ENCODE measurements at places on chromosomes 13 and 19.

GRCh38 chr13:24877531-24877930 is 113.6 kb downstream of the RNF17 start:
- DNase-seq = no peak

GRCh38 chr13:31631746-31632145 is 107.6 kb upstream of the RXFP2 start:
- DNase-seq = no peak

GRCh38 chr19:34173193-34173956 is 1.1 kb downstream of the LSM14A start:
- no peak for DNase-seq

DNA sequence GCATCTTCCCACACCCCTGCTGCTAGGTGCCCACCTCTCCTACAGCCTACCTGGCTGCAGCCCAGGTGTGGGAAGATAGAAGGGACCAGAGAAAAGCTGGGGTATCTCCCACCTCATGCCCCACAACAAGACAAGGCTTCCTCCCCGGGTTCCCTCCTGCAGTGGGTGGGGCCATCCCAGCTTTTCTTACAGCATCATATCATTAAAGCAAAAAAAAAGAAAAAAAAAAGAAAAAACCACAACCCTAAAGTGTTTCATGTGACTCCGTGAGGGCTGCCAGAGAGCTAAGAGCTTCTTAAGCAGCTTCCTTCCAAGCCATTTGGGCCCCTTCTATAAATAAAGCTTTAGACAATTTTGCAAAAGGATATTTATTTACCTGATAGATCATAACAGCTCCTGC is 455.4 kb upstream of the TSHZ3 start:
- no peak for DNase-seq

DNA sequence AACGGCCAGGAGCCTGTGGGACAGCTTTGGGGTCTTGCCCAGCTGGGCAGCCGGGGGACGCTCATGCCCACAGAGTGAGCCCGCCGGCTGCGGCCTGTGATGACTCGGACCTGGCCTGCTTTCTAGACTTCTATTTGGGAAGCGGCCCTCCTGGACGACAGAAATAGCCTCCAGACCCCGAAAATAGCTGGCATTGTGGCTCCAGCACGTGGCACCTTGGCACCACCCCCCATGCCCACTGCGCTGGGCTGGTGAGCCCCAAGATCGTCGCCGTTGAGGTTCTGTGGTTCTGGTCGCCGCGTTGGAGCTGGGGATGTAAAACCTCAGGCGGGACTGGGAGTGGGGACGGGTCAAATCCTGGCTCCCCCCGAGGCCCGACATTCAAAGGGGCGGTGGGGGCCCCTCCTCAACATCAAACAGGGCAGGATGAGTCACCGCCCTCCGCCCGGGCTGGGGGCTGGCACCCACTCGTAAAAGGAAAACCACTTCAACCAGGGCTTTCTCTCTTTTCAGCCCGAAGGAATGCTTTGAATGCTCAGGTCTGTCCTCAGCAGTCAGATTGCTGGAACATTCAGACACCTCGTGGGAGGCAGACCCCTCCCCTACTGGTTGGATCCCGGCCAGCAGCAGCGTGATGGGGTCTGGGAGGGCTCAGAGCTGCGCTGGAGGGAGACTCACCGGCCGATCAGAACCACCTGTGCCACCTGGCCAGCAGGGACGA is 42.1 kb downstream of the GADD45B start:
- no peak for DNase-seq
